A549 treated with RU486 at 1 μM for 4 hours (cell line): ENCODE measurements at places on chromosomes 16 and 17. TPM values are rescaled to one million over a fixed set of nuclear protein-coding genes. Genes with fewer than 3 reads are reported as not detected.

DHRS7C gene
- not detected in 5 replicates for total RNA-seq

TEDC2 gene
- total RNA-seq: 16.3 to 24.0 TPM (median 22.7 TPM) in 5 replicates

FMNL1 gene
- 28.2 to 37.3 TPM (median 34.6 TPM) in 5 replicates for total RNA-seq

MT3 gene
- total RNA-seq: 0.40 to 0.54 TPM in 2 of 5 replicates, not detected in the others

RAB26 gene
- total RNA-seq: 2.7 to 5.0 TPM (median 4.0 TPM) in 5 replicates

SERPINF2 gene
- 1.2 to 2.1 TPM (median 2.0 TPM) in 5 replicates for total RNA-seq

TSNAXIP1 gene
- total RNA-seq: 0.33 to 0.71 TPM (median 0.46 TPM) in 5 replicates

PRAC2 gene
- not detected in 5 replicates for total RNA-seq

TMIGD1 gene
- total RNA-seq: not detected in 5 replicates

ORC6 gene
- 44.7 to 53.3 TPM (median 46.6 TPM) in 5 replicates for total RNA-seq

NOL3 gene
- total RNA-seq: 42.7 to 56.6 TPM (median 54.5 TPM) in 5 replicates

SLC5A2 gene
- total RNA-seq: 0.13 to 0.29 TPM in 2 of 5 replicates, not detected in the others

ST6GALNAC1 gene
- total RNA-seq: 0.07 to 0.81 TPM (median 0.46 TPM) in 3 of 5 replicates, not detected in the others

LLGL2 gene
- 13.4 to 28.9 TPM (median 25.5 TPM) in 5 replicates for total RNA-seq

OGFOD3 gene
- total RNA-seq: 17.8 to 26.9 TPM (median 23.3 TPM) in 5 replicates

GIT1 gene
- total RNA-seq: 55.3 to 75.7 TPM (median 63.6 TPM) in 5 replicates

TBC1D3K gene
- not detected in 5 replicates for total RNA-seq

TNFSF13 gene
- 0.72 to 1.5 TPM (median 1.1 TPM) in 5 replicates for total RNA-seq

ZKSCAN2 gene
- 1.5 to 2.5 TPM (median 2.1 TPM) in 5 replicates for total RNA-seq

ICAM2 gene
- 0.08 TPM in 1 of 5 replicates, not detected in the others for total RNA-seq

CCL22 gene
- 0.06 to 0.08 TPM (median 0.06 TPM) in 3 of 5 replicates, not detected in the others for total RNA-seq

PCGF2 gene
- total RNA-seq: 33.9 to 64.1 TPM (median 57.3 TPM) in 5 replicates

CCL14 gene
- total RNA-seq: not detected in 5 replicates

ZSCAN32 gene
- total RNA-seq: 12.4 to 17.7 TPM (median 14.6 TPM) in 5 replicates

BAIAP3 gene
- 0.90 to 1.2 TPM (median 0.99 TPM) in 5 replicates for total RNA-seq

GDPD3 gene
- total RNA-seq: 1.4 to 2.3 TPM (median 1.7 TPM) in 5 replicates

HSD17B1 gene
- 0.74 to 1.6 TPM (median 1.2 TPM) in 5 replicates for total RNA-seq

TBX2 gene
- total RNA-seq: 5.9 to 10.1 TPM (median 9.2 TPM) in 5 replicates

MAZ gene
- 161 to 190 TPM (median 174 TPM) in 5 replicates for total RNA-seq

SSTR5 gene
- 0.20 to 0.33 TPM (median 0.25 TPM) in 5 replicates for total RNA-seq

SEZ6L2 gene
- 17.9 to 25.3 TPM (median 20.4 TPM) in 5 replicates for total RNA-seq

ABCA6 gene
- total RNA-seq: 0.23 TPM in 1 of 5 replicates, not detected in the others

OR1E2 gene
- not detected in 5 replicates for total RNA-seq

MFAP4 gene
- 0.05 TPM in 1 of 5 replicates, not detected in the others for total RNA-seq

SMIM36 gene
- total RNA-seq: not detected in 5 replicates

GNG13 gene
- not detected in 5 replicates for total RNA-seq

DNAAF1 gene
- 0.17 to 0.50 TPM (median 0.35 TPM) in 5 replicates for total RNA-seq

G6PC1 gene
- not detected in 5 replicates for total RNA-seq

FSCN2 gene
- 0.96 to 1.6 TPM (median 1.1 TPM) in 5 replicates for total RNA-seq

AURKB gene
- 146 to 164 TPM (median 159 TPM) in 5 replicates for total RNA-seq

CDR2 gene
- total RNA-seq: 39.8 to 47.7 TPM (median 44.6 TPM) in 5 replicates

ZSCAN10 gene
- total RNA-seq: not detected in 5 replicates

KRT31 gene
- total RNA-seq: not detected in 5 replicates

RND2 gene
- total RNA-seq: 0.08 to 0.18 TPM (median 0.13 TPM) in 5 replicates

SLC52A1 gene
- 0.41 to 1.00 TPM (median 0.51 TPM) in 5 replicates for total RNA-seq

KRT28 gene
- total RNA-seq: not detected in 5 replicates

ACADVL gene
- total RNA-seq: 373 to 531 TPM (median 506 TPM) in 5 replicates

TRIM47 gene
- 108 to 201 TPM (median 148 TPM) in 5 replicates for total RNA-seq
